ENCODE measurements at places on chromosomes 12 and 14.

GRCh38 chr12:5364036-5364770, 67.7 kb upstream of the NTF3 start:
- DNase-seq, result no peak

DNA sequence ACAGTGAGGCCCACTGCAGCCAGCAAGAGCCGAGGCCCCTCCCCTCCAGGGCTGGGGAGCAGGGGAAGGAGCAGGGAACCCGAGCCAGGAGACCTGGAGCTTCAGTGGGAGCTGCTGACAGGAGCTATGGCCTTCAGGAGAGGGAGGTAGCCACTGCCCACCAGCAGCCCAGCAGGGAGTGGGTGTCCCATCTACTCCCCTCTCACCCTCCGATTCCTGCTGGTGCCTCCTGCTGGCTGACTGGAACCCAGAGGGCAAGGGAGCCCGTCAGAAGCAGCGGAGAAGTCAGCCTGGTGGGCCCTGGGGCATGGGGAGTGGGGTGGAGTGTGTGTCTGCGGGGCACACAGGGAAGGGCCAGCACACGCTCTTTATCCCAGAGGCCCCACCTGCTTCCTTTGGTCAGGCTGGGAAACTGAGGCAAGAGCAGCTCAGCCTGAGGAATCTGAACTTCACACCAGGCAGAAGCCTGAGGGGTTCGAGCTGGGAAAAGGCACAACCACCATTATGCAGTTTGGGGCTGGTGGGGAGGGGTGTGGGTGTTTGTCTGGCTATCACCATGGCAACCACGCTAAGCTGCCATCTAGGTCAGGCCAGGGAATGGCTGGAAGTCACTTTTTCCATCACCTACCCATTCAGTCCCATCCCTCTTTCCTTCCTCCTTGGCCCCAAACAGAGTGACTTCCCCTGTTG, 36.8 kb upstream of the PLEKHG6 start:
- peak; percentile 68 for DNase-seq

GRCh38 chr12:56631790-56632700, 1.9 kb upstream of the BAZ2A start:
- peak; percentile 57 for DNase-seq

GRCh38 chr12:26723379-26724308, 109.3 kb downstream of the ITPR2 start:
- no peak for DNase-seq
